A549 treated with CpdA at 1 μM for 4 hours (cell line): ENCODE measurements at places on chromosomes 4 and X. TPM values are rescaled to one million over a fixed set of nuclear protein-coding genes. Genes with fewer than 3 reads are reported as not detected.

The SYN1 gene
- total RNA-seq, result 0.08 to 0.50 TPM (median 0.30 TPM) in 5 replicates

The SAGE1 gene
- 0.02 to 0.07 TPM (median 0.05 TPM) in 3 of 5 replicates, not detected in the others for total RNA-seq

The TXK gene
- total RNA-seq, result 0.14 to 0.34 TPM (median 0.16 TPM) in 5 replicates

The S100G gene
- not detected in 5 replicates for total RNA-seq

The CT45A1 gene
- 0.11 TPM in 1 of 5 replicates, not detected in the others for total RNA-seq

The GRIPAP1 gene
- total RNA-seq, result 22.2 to 24.2 TPM (median 23.0 TPM) in 5 replicates

The SMIM31 gene
- 0.05 to 0.08 TPM (median 0.05 TPM) in 3 of 5 replicates, not detected in the others for total RNA-seq

The PDLIM5 gene
- total RNA-seq, result 29.9 to 45.5 TPM (median 40.8 TPM) in 5 replicates

The BEND4 gene
- not detected in 5 replicates for total RNA-seq

The ACE2 gene
- total RNA-seq, result 0.01 TPM in 1 of 5 replicates, not detected in the others

The PABPC1L2A gene
- total RNA-seq, result not detected in 5 replicates

The ALAS2 gene
- total RNA-seq, result not detected in 5 replicates

The PYURF gene
- 68.4 to 81.3 TPM (median 76.5 TPM) in 5 replicates for total RNA-seq

The UBE2D3 gene
- total RNA-seq, result 214 to 230 TPM (median 228 TPM) in 5 replicates

The HSFX3 gene
- total RNA-seq, result not detected in 5 replicates

The NDP gene
- total RNA-seq, result not detected in 5 replicates

The BRCC3 gene
- 23.3 to 31.0 TPM (median 26.7 TPM) in 5 replicates for total RNA-seq

The ERVMER34-1 gene
- total RNA-seq, result 0.42 to 0.84 TPM (median 0.54 TPM) in 5 replicates

The RAB9B gene
- 0.05 TPM in 3 of 5 replicates, not detected in the others for total RNA-seq

The UCP1 gene
- total RNA-seq, result 0.08 to 0.10 TPM in 2 of 5 replicates, not detected in the others

The TMSB15C gene
- total RNA-seq, result 0.13 to 0.34 TPM (median 0.26 TPM) in 5 replicates

The TEX13B gene
- 0.06 TPM in 1 of 5 replicates, not detected in the others for total RNA-seq

The SH3RF1 gene
- total RNA-seq, result 9.4 to 14.0 TPM (median 9.8 TPM) in 5 replicates

The MAGEE2 gene
- not detected in 5 replicates for total RNA-seq

The SPANXA1 gene
- total RNA-seq, result 0.21 to 0.27 TPM (median 0.21 TPM) in 3 of 5 replicates, not detected in the others

The ANTXR2 gene
- total RNA-seq, result 3.7 to 6.3 TPM (median 5.2 TPM) in 5 replicates

The DGAT2L6 gene
- total RNA-seq, result not detected in 5 replicates

The RCHY1 gene
- 13.4 to 17.5 TPM (median 14.1 TPM) in 5 replicates for total RNA-seq

The CFAP99 gene
- 0.07 to 0.08 TPM in 2 of 5 replicates, not detected in the others for total RNA-seq

The ATP10D gene
- total RNA-seq, result 2.7 to 4.8 TPM (median 3.3 TPM) in 5 replicates

The ABCE1 gene
- total RNA-seq, result 61.5 to 112 TPM (median 69.4 TPM) in 5 replicates

The EVC gene
- total RNA-seq, result 9.0 to 14.6 TPM (median 12.1 TPM) in 5 replicates

The GAGE1 gene
- not detected in 5 replicates for total RNA-seq

The SH3TC1 gene
- 7.3 to 9.2 TPM (median 8.8 TPM) in 5 replicates for total RNA-seq
